ENCODE measurements at places on chromosomes 12 and 14.
A peak's percentile ranks its signal among the peaks of the same experiment; 100 is the strongest.

- DNase-seq: no peak
Observed at GRCh38 chr14:53032838-53033390, 82.1 kb upstream of the FERMT2 start.

GRCh38 chr14:24289649-24290280 is 9.8 kb downstream of the DHRS1 start:
- DNase-seq: no peak

DNA sequence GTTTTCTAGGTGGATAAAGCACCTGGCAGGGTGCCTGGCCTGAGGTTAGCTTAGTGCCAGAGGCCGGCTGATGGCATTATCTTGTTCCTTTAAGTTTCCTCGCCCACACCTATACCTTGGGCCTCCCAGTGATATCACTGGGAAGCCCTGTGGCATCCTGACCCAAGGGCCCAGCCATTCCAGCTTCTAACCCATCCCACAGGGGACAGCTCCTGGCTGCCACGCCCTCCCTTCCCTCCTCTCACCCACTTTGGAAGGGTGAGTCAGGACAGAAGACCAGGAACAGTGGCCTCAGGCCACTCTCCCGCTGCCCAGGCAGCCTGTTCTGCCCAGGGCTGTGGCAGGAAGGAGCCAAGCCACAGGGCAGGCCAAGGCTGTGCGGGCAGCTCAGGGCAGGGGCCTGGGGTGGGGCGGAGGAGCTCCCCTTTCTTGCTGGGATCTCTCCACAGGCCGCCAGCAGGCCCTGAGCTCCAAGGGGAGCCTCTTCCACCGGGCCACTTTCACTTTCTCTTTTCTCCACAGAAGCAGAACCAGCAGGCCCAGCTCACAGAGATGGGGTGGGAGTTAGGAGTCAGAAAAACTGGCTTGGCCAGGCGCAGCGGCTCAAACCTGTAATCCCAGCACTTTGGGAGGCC is 75.1 kb downstream of the IRF2BPL start:
- peak; percentile 90 for DNase-seq

GRCh38 chr14:96080571-96080970 is 41.4 kb downstream of the C14orf132 start:
- DNase-seq: no peak

- DNase-seq: no peak
Observed at GRCh38 chr12:114851981-114852380, 168.0 kb upstream of the TBX3 start.

DNA sequence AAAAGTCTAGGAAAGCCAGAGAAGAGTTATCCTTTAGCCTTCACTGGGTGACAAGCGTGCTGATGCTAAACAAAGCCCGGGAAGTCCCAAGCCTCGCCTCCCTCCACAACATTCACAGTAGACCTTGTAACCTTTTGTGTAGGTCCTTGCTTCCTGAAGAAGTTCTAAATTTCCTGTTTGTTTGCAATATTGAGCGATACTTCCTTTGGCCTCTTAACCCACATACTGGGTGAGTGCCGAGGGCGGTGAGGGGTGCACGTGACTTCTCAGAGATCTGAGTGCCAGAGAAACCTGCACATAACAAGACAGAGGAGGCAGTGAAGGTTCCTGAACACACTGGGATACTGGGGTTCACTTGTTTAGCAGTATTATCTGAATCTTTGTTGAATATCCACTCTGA is 134.3 kb downstream of the PLXNC1 start:
- DNase-seq: no peak

DNA sequence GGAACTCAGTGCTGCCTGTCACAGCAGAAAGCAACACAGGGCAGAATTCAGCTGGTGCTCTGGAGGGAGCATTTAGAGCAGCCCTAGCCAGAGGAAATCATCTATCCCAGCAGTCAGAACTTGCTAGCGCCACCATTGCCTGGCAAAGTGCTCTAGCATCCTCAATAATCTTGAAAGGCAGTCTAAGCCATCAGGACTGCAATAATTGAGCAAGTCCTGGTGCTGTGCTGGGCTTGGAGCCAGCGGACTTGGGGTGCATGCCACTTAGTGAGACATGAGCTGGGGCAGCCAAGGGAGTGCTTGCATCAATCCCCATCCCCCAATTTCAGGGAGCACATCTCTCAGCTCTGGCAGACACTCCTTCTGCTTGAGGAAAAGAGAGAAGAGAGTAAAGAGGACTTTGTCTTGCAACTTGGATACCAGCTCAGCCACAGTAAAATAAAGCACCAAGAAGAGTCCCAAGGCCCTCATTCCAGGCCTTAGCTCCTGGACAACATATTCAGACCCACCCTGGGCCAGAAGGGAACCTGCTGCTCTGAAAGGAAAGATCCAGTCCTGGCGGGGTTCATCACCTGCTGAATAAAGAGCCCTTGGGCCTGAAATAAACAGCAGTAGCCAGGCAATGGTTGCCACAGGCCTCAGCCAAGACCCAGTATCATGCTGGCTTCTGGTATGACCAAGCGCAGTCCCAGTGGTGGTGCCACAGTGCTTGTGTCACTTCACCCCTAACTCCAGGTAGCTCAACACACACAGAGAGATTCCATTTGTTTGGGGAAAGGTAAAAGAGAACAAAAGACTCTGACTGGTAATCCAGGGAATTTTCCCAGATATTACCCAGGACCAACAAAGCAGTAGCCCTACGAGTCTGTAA is 44.5 kb upstream of the ZDHHC17 start:
- no peak for DNase-seq

- no peak for DNase-seq
Observed at GRCh38 chr12:117842630-117843029, 126.2 kb downstream of the KSR2 start.

DNA sequence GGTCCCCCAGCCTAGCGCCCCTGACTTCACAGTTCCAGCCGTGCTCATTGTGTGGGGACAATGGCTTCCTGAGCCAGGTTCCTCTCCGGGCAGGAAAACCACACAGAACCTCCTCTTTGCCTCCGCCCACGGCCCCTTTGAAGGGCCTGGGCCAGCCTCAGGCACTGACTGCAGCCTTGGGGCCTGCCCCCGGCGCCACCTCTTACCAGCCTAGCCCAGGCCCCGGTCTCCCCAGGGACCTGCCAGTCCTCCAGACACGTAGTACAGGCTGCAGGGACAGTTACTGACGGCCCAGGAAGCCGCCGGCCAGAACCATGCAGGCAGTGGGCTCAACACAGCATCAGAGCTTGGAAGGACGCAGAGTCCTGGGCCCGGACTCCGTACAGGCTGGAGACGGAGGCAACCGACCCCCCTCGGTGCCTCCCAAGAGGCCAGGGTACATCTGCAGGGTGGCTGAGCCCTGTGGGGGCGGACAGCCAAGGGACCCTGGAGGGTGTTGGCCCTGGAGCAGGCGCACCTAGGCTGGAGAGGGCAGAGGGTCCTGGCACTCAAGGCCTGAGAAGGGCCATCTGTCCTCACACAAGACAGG is 20.9 kb upstream of the NUDT14 start:
- DNase-seq: no peak

- no peak for DNase-seq
Observed at GRCh38 chr12:22396253-22396652, 61.7 kb upstream of the ST8SIA1 start.

DNA sequence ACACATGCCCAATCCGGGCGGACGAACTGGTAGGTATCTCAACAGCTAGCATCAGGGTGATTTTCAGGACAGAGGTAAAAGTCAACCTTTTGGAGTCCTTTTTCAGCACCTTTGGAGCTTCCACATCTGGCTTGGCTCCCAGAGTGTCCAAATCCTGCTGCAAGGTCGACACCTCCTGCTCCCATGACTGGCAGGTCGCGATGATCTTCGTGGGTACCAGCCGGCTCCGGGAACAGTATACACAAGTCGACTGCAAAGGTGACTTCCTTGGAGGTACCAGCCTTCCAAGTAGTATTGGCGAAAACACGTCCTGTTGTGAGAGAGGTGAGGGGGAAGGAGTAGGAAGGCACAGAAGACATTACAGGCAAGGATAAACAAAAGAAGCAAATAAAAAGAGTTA is 672.7 kb downstream of the TMEM121 start:
- no peak for DNase-seq

DNA sequence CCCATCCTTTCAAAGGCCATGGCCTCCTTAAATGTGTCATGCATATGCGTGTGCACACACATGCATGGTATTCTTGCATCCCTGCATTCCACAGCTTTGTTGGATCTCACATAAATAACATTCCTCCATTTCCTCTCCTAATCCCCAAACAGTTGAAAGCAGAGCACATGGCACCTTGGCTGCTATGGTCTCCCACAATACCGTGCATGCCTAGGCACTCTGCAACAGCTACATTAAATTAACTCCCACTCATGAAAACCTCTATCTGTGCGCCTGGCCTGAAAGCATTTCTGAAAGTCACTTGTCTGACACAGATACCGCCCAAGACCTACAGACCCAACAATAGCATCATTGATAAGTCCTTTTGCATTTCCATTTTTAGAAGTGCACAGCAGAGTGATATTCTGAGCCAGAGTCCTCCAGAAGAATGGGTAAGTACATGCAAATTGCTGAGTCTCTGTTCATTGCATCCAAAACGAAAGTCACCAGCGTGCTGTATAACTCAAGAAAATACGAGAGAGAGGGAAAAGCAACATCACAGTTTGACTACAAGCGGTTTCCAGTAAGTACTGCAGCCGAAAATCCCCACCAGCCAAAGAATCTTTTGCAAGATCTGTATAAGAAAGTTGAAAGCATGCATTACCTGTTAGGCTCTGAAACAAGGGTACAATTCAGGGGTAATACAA is 436 bp downstream of the ASB2 start:
- peak; percentile 1 for DNase-seq

- no peak for DNase-seq
Observed at GRCh38 chr12:25573346-25573745, 20.3 kb upstream of the LMNTD1 start.

DNA sequence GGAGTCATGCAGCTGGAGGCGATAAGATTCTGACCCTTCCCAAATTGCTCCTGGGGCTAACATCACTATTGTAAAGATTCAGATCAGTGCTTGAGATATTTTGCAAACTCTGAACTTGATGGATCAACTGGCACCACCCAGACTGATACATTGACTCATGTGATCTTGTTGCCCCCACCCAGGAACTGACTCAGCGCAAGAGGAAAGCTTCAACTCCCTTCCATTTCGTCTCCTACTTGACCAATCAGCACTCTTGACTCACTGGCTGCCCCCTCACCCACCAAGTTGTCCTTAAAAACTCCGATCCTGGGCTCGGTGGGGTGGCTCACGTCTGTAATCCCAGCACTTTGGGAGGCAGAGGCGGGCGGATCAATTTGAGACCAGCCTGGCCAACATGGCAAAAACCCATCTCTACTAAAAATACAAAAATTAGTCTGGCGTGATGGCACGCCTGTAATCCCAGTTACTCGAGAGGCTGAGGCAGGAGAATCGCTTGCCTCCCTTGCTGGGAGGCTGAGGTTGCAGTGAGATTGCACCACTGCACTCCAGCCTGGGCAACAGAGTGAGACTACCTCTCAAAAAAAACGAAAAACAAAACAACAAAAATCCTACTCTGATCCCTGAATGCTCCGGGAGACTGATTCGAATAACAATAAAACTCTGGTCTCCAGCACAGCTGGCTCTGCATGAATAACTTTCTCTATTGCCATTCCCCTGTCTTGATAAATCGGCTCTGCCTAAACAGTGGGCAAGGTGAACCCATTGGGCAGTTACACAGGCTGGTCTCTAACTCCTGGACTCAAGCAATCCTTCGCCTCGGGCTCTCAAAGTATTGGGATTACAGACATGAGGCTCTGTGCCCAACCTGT is 9.8 kb upstream of the ARF6 start:
- DNase-seq: no peak

DNA sequence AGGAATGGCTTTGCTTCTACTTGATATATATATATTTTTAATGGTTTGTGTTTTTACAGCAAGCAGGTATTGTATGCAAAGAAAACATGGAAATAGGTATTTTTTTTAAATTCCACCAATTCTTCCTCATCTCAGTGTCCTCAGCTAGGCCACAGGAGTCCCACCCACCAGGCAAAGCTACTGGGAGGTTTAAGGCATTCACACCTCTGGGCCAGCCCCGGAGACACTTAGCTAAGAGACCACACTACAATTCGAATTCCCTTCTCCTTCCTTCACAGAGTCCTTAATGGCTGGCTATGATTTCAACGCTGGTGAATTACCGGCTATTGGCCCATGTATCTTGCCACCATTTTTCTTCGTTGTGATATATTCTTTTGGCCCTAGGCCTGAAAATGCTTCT is 71.4 kb downstream of the SLC15A4 start:
- DNase-seq: no peak

DNA sequence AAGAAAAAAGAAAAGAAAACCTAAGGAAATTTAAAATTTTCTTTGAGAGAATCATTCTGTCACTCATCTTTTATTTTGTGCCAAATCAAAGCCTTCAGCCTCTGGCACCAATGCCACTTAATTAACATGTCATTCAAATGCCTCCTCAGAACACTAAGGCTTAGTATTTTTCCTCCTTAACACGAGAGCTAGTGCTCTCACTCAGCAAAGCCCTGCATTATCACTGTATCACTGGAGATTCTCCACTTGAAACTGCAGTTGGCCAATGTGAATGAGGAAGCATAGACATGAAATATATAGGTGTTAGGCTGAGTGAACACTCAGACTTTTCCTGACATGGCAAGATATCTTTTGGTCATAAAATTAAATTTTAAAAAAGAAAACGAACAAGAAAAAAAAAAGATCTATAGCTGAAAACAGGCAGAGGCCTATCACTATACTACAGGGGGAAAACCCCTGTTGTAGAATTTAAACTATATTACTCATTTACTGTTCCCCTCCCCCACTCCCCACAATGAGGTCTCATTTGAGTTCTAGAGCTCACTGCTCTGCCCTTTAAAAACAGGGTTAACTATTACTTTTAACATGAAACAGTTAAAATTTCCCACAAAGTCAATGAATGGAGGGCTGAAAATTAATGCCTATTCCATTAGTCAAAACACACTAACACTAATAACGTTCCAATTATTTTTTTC is 5.1 kb downstream of the MBIP start:
- DNase-seq: peak; percentile 41

GRCh38 chr14:73140811-73141323 is 4.6 kb downstream of the PSEN1 start:
- peak; percentile 9 for DNase-seq

GRCh38 chr12:49527361-49528130 is 11.3 kb upstream of the KCNH3 start:
- DNase-seq: no peak

DNA sequence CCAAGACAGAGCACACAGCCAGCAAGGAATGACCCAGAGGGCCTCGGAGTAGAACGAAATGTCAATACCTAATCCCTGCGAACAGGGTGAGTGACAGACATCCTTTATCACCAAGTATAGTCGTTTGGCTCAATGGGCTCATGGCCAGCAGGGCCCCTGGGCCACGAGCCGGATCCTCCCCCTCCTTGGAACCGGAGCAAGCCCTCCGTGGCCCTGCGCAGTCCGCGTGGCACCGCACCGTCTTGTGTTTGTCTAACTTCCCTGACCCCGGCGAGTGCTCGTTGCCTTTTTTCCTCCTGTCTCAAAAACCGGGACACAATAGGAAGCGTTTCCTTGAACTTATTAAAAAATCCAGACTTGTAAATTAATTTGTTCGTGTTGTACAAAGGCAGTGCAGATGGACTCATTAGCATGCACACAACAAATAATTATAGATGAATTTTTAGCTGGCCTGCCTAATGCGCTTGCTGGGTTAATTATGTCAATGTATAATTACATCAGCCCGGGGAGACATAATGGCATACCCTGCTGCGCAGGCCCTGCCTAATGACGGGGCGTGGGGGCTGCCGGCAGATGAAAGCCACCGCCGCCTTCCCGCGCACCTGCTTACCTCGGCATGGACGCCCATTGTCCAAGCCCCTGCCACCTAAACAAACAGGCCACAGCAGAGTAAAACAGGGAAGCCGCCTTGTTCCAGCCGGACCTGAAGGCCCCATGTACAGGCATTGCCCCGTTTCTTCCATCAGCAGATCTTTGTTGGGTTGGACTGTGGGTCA is 81.6 kb downstream of the PHETA1 start:
- no peak for DNase-seq

Data from OCI-M1 (cell line).